ENCODE measurements at places on chromosomes 2 and 18.
A peak's percentile ranks its signal among the peaks of the same experiment; 100 is the strongest.

DNA sequence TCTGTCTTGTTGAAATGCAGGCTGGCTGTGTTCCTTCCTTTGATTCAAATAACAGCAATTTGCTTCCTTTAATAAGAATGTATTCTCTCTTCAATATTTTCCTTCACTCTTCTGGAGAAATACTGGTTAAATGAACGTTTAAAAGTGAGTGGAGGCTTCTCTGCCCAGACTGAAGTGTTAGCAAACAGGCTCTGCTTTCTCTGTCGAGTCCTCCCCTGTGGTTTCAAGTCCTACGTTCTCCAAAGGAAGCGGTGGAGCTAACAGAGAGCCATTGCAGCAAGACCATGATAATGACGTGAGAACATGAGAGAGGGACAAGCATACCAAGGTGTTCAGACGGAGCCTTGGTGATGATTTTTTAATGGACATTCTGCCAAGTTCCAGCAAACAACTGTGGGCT, 26.2 kb upstream of the PID1 start:
- DNase-seq = no peak

- no peak for DNase-seq
These were observed 24.9 kb downstream of the EFHD1 start for GRCh38 chr2:232658217-232658785.

DNA sequence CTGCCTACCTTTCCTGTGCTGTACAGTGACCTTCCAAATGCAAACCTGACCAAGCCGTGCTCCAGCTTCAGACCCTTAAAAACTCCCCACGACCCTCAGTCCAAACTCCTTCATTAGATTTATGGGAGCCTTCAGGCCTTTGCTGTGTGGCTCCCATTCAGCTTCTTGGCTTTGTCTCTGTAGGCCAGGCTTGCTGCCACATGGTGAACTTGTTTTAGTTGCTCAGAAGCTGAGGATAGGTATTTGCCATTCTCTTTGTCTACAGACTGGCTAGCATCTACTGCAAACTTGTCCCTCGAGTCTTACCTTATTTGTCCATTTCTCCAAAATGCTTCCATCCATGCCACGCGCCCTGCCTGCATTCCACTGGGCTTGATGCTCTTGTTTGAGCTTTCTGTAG, 49.1 kb downstream of the SOX11 start:
- DNase-seq = no peak

- peak; percentile 87 for DNase-seq
These were observed 420.2 kb upstream of the CHST9 start for GRCh38 chr18:27605107-27605834.

DNA sequence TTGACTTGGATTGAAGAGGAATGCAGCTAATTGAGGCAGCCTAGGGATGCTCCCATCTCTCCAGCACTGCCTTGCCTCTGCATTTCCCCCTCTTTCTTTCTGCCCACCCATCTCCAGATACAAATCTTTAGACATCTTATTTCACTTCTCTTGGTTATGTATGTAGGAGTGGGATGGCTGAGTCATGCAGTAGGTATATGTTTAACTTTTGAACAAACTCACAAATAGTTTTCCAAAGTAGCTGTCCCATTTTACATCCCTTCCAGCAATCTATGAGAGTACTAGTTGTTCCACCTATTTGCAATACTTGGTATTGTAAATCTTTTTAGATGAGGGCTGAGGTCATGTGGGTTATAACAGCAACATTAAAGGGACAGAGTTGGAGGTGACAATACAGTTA, 329.9 kb downstream of the DYSF start:
- no peak for DNase-seq

DNA sequence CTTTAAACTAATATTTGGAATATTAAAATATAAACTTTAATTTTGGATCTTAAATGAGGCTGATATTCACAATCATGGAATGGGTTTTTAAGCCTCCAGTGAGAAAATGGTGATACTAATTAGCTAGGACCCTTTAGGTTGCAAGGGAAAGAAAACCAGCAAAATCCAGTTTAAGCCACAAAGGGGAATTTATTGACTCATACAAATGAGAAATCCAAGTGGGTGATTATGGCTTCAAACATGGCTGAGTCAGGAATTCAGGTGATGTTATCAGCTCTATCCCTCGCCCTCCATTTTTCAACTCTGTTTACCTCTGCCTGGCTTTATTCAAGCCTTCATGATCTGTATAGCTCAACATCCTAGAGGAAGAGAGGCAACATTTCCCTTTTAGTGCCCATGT, 75.3 kb upstream of the DLX2 start:
- DNase-seq = no peak

- DNase-seq = no peak
These were observed 8.1 kb upstream of the WIPF1 start for GRCh38 chr2:174605687-174606086.

DNA sequence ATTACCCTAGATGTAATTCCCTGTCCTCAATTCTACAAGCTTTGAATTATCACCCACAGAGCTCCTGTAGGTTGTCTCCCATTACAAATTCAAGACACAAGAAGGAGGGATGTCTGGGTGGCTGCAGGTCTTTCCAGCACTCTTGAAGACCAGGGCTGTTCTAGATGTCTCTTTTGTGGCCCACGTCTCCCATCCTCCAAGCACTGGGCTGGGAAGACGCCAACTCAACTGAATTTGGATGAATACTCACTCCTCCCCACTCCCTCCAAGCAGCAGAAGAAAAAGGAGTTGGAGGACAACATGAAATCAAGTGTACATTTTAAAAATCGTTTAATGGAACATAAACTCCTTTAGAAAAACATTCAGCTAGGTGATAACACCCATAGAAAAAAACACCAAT, 31.2 kb downstream of the SMAD7 start:
- no peak for DNase-seq

DNA sequence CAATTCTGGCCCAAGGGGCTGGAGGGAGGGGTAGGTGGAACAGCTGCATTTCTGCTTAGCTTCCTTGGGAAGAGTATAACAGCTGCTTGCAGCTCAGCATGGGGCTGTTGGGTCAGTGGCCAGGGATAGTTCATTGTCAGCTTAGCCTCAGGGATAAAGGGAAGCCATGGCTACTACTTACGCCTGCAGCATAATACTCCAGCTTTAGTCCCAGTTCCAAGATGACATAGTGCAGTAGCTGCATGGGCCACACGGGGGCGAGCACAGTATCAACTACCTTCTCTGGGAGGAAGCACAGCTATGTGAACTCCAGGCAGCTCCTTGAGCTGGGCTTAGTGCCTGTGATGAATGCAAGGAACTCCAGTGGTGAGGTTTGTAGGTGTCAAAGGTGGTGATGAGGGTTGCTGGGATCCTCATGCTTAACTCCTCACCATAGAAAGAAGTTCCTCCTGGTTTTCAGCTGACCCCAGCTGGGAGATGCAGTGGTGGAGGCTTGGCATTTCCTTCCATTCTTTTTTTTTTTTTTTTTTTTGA, 35.4 kb upstream of the RHOB start:
- peak; percentile 69 for DNase-seq

DNA sequence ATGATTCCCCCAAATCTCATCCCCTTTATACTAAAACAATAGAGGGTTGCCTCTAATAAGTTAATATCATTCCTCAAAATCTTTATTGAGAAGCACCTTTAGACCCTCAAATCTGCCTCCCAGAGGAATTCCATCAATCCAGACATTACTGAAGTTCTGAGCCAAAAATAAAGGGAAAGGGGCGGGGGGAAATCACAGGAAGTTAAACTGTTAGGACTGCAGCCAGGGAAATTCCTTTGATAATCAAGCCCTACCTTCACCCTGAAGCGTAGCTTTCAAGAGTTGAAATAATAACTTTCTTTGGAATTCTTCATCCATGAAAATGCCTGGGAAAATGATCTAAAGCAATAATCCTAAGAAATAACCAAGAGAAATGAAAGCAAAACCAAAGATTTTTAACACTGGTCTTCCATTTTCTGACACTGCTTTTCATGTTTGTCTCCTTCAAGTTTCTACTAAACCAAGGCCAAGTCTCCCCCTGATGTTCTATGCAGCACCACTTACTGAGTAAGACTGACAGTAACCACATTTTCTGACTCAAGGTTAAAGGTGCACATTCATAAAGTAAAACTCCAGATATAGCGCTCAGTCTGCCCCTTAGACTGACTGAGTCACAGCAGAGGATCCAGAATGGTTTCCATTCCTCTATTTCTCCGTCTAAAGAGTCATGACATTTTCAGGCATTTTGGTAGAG, 78.2 kb downstream of the TCF4 start:
- no peak for DNase-seq

DNA sequence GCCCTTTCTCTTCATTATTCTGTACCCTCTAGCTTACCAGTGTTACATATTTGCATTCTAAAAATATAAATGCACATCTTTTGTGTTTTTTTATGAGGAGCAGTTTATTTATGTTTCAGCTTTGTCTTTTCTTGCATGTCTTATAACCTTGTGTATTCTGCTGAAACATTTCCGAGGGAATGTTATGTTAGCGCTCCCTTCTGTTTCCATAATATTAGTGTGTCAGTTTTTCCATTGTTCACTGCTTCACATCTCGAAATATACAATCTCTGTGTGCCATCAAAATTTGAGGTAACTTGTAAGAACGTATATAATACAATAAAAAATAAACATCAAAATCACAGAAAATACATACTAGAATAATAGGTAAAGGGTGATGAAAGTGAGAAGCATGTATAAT, 153.3 kb downstream of the PKP4 start:
- no peak for DNase-seq

- peak; percentile 40 for DNase-seq
These were observed 496 bp downstream of the SUCLG1 start for GRCh38 chr2:84458551-84459017.

- DNase-seq = no peak
These were observed 25.9 kb upstream of the SGPP2 start for GRCh38 chr2:222398446-222398885.

GRCh38 chr2:69721022-69721421, 20.9 kb upstream of the ANXA4 start:
- peak; percentile 81 for DNase-seq

Data from NCI-H69 (cell line).